ENCODE measurements at places on chromosomes 6 and 20. TPM values are rescaled to one million over a fixed set of nuclear protein-coding genes. Genes with fewer than 3 reads are reported as not detected.

HDGFL1 gene
- not detected for total RNA-seq

- H3K4me3 ChIP-seq = peak overlapping the region; percentile 82
- peaks cover 8% of the 10 kb centered on the region for H3K36me3 ChIP-seq
- peak overlapping the region; percentile 87 for H3K27ac ChIP-seq
- no peaks in the 10 kb centered on the region for H3K27me3 ChIP-seq
- peaks cover 56% of the 10 kb centered on the region for H3K4me1 ChIP-seq
- DNase-seq = peak; percentile 60
Observed at GRCh38 chr20:47274401-47275108, 81.9 kb downstream of the ZMYND8 start.

GCNT2 gene
- 1.8 TPM for total RNA-seq

- no peak overlapping the region for H3K27ac ChIP-seq
- no peaks in the 10 kb centered on the region for H3K36me3 ChIP-seq
- peaks cover 12% of the 10 kb centered on the region for H3K4me1 ChIP-seq
- H3K27me3 ChIP-seq = peaks cover 6% of the 10 kb centered on the region
- H3K4me3 ChIP-seq = no peak overlapping the region
- no peak for DNase-seq
Observed at GRCh38 chr6:119536666-119537065, 187.1 kb upstream of the MAN1A1 start.

DNA sequence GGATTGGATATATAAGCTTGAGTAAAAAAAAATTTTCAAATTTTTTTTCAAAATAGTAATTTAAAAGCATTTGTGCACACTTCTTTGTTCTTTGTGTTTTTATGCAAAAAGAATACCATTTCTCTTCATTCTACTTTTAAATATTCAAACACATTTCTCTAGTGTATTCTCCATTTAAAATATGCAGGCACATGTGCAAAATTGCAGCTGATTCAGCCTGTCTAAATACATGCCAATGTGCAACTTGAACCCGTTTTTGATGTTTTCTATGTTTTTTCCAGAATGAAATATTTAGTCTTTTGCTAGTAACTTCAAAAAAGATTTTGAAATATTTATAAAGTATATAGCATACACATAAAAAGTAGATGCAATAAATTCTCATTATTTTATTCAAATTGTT, 411.8 kb downstream of the MMUT start:
- no peaks in the 10 kb centered on the region for H3K4me1 ChIP-seq
- H3K4me3 ChIP-seq = no peak overlapping the region
- H3K36me3 ChIP-seq = no peaks in the 10 kb centered on the region
- DNase-seq = no peak
- no peaks in the 10 kb centered on the region for H3K27me3 ChIP-seq

DNA sequence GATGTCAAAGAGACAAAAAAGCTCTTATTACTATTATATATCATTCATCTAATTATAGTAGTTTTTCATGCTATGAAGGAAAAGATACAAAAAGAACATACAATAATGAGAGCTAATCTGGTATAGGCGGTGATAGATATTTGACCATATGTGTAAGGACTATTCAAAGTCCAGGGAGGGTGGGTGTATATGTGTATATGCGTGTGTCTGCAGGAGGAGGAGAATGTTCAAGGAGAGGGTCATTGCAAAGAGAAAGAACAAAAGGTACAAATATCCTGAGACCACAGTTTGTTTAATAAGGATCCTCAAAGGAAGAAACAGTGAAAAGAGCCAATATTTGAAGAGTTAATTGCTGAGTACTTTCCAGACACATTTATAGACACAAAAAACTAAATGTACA, 1288.6 kb upstream of the CITED2 start:
- H3K27me3 ChIP-seq = no peaks in the 10 kb centered on the region
- H3K27ac ChIP-seq = no peak overlapping the region
- H3K4me1 ChIP-seq = no peaks in the 10 kb centered on the region
- H3K36me3 ChIP-seq = no peaks in the 10 kb centered on the region

Measured in activated T-cell treated with anti-CD3 and anti-CD28 coated beads, Interleukin-2, amount 50 U/mL, for 72 hours (primary cell).